Cardiac septum (tissue), 1 donor: ENCODE measurements at places on chromosomes 6 and 20.

- DNase-seq, result no peak
These were observed 112.9 kb upstream of the HSF2 start for GRCh38 chr6:122286512-122286911.

DNA sequence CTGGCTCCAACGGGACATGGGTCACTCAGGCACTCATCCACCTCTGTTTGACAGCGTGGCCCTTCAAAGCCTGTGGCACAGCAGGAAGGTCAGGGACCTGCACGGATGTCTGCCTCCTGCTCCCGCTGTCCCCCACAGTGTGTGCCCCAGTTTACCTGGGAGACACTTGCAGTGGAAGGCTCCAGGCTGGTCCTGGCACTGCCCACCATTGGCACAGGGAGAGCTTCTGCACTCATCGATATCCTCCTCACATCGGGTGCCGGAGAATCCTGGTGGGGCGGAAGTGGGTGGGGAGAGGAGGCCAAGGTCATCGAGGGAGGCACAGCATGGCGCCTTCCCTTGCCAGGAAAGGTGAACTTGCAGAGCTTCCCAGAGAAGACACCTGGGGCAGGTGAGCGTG is 6.9 kb downstream of the NOTCH4 start:
- no peak for DNase-seq

DNA sequence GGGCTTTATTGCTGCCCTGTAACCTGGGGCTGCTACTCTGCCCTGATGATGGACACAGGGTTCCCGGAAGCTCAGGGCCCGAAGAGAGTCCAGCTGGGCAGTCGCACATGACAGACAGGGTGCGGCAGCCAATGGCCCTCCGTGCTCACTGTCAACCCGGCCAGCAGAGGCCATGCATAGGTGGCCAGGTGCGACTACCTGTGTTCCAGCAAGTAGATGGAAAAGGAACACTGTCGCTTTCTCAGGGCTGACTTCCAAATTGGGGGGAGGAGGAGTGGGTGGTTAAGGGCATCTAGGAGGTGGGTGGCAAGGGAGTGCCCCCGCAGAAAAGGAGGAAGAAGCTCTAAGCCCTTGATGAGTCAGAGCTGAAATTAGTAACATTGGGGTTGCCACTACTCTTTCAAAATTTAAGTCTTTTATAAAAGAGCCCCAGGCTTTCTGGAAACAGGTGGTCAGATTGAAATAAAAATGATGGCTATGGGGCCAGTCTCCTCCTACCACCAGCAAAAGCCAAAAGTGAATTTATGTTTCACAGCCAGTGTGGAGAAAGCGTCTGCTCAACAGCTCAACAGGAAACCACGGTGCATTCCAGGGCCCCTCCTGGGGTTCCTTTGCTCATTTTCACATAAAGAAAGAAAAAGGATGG is 2.3 kb upstream of the RAMACL start:
- no peak for DNase-seq

- DNase-seq, result peak; percentile 81
These were observed 4.3 kb upstream of the PSORS1C2 start for GRCh38 chr6:31143148-31143547.

- DNase-seq, result no peak
These were observed 108.5 kb upstream of the PRND start for GRCh38 chr20:4613184-4613583.

DNA sequence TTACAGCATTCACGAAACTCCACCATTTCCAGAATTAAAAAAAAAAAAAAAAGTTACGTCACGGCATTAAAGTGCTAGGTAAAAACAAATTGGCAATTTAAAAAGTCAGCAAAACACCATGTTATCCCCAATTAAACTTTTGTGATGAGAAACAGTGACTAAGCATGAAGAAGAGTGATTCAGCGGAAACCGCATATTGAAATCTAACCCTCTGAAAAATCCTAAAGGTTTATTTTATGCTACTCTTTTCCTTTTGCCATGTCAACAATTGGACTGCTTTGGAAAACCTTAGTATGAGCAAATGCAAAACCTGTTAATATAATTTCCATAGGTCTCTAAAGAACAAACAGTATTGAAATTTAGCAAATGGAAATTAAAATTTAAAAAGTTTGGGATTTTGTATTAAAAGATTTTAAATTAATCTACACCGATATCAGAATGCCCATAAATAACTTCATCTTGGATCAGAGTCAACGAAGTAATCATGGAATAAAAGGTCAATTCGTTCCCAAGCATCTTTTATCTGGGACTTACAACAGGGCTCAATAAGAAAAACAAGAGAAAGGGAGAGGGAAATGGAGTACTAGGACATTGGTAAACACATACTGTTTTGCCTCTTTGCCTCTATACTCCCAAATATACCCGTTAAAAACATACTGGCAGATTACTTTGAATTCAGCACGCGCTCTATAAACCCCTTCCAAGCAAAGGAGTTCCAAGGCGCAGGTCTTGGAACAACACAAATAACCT is 1.1 kb downstream of the FBXO30 start:
- DNase-seq, result no peak

- no peak for DNase-seq
These were observed 10.8 kb upstream of the UST start for GRCh38 chr6:148735989-148736388.
